Activated naive CD8-positive, alpha-beta T cell treated with anti-CD3 and anti-CD28 coated beads for 36 hours (primary cell): ENCODE measurements at places on chromosomes 2 and 18. TPM values are rescaled to one million over a fixed set of nuclear protein-coding genes. Genes with fewer than 3 reads are reported as not detected.

DNA sequence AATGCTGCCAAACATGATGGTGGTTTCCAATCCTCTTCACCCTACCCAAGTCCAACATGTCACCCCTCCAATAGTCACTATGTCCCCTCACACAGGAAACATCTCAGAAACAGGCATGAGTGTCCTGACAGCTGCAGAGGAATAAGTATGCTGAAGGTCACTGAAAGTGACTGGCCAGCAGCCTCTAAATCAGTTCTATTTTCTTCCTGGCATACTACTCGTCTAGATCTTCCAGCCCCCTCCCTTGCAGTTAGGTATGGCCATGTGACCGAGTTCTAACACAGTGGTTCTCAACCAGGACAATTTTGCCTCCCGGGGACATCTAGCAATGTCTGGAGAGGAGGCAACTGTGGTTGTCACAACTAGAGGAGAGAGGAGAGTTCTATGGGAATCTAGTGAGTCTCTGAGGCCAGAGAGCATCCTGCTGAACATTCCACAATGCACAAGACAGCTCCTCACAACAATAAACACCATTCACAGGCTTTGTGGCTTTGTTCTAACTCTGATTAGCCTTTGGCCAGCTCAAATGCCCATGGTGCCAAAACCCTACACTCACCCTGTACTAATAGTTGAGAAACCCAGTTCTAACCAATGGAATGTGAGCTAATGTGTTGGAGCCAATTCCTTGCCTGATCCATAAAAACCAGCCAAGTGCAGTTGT is 12.6 kb upstream of the ID2 start:
- no peak for DNase-seq

DNA sequence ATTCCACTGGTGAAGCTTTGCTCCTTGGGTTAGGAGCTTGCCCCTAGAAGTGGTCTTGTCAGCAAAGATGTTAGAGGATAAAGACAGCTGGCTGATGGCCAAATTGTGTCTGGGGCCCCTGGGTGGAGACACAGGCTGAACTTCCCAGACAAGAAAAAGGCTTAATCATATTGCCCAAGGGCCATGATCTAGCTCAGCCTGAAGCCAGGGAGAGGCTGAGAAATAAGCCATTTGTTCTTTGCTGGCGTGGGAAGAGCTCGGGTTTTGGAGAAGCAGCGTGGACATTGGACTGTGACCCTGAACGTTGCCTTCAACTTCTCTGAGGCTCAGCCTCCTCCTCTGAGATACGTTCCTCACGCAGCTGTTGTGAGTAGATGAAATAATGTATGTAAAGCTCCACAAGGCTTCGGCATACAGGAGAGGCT is 153.0 kb downstream of the ZFP36L2 start:
- no peak for DNase-seq

DNA sequence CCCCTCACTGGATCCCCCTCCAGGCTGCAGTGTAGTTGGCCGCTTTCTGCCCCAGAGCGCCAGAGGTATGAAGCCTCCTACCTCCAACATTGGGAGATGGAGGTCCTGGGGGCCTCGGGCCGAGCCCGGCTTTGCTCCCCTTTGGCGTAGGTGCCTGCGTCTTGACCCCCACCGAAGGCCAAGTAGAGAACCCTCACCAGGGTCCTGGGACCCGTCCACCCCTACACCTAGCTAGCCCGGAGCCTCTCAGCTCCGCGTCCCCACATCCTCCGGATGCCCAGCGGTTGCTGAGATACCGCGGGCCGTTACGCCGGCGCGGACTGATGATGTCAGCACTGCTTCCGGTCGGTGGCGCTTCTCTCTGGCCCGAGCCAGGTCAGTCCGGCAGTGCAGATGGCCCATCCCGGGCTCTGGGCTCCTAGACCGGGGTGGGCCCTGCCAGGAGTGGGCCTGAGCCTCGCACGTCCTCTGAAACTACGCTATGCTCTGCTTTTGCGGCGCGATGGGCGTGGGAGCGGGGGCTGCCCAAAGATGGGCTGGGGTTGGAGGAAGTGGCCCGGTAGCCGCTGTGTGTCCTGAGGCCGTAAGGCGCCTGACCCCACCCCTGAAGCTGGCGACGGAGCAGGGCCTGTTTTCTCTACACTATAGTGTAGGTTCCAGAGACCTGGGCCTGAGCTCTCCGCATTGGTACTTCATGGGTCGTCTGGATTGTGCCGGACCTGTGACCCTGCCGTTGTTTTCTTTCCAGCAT is at the start of the genes GLB1L and STK16:
Gene GLB1L (minus strand): TSS at position 297 of the 751 bp plus-strand sequence. CDS start 1,871 bp downstream, outside the sequence.
Gene STK16 (plus strand): TSS at position 332 of the 751 bp plus-strand sequence. CDS start 521 bp downstream, outside the sequence.
- peak; percentile 88 for DNase-seq

DNA sequence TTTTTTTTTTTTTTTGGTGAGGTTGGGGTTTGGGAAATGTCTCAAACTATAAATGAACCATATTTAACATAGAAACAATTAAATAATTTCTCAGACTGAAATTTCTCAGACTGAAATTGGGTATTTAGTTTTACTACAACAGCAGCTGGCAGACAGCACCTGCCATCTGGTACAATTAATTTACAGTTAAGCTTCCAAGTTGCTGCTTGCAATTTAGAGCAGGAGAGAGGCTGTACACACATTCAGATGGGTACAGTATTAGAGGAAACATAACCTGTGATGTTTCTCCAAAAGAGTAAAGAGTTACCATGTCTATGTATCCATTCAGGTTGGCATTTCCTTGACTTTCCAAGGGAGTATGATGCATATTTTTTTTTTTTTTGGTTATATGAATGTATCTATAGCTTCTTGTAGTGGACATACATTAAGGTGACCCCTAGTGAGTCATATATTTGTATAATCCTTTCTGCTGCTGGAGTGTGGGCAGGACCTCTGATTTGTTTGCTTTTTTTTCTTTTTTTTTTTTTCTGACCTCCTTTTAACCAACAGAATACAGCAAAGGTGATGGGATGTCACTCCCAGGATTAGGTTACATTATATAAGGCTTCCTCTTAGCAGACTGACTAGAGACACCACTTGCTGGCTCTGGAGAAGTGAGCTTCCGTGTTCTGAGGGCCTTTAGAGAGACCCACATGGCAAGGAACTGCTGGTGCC is 201.7 kb downstream of the PTH2R start:
- DNase-seq = no peak

The SERPINB10 gene
- 0.14 TPM for total RNA-seq

- peak; percentile 2 for DNase-seq
These were observed 123.1 kb downstream of the PRPF40A start for GRCh38 chr2:152594022-152594766.

DNA sequence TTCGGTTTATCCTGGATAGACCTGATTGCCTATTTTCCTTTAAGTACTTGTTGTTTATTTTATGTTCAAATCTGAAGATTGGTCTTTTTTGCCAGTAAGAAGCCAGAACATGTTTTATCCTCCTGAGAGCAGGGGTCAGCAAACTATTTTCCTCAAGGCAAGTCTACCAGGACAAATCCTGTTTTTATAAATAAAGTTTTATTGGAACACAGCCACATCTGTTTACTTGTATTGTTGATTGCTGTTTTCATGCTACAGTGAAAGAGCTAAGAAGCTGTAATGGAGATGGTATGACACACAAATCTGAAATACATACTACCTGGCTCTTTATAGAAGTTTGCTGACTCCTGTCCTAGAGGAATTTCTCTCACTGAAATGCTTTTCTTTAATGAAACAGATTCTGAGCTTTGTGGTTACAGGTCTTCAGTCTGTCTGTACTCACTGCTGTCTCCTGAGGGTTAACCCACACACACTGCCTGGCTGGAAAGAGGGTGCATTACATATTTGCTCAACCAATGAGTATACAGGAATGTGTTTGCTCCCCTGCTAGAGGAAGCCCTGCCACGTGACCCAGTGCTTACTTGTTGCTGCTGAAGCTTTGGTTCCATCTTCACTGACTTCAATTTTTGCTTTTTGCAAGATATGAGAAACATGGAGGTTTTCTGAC is 22.6 kb downstream of the MRPL44 start:
- no peak for DNase-seq
